ENCODE measurements at places on chromosomes 7 and 10.

DNA sequence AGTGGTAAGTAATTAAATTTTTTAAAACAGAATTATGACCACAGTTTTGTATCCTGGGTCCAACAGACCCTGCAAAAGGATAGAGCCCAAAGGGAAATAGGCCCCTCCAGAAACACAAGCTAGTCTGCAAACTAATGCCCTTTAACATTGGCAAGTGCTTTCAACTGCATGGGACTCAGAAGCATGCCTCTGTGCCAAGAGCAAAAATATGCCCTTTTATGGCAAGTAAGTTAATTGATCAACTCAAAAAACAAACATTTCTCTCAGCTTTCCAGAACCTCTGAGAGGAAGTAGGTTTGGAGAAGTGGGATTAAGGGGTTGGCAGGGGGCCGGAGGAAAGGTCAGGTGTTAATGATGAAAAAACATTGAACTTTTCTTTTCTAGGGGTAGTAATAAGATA is 186.6 kb upstream of the PRSS1 start:
- DNase-seq, result no peak

GRCh38 chr10:108544500-108545120 is 1378.7 kb downstream of the XPNPEP1 start:
- no peak for DNase-seq

DNA sequence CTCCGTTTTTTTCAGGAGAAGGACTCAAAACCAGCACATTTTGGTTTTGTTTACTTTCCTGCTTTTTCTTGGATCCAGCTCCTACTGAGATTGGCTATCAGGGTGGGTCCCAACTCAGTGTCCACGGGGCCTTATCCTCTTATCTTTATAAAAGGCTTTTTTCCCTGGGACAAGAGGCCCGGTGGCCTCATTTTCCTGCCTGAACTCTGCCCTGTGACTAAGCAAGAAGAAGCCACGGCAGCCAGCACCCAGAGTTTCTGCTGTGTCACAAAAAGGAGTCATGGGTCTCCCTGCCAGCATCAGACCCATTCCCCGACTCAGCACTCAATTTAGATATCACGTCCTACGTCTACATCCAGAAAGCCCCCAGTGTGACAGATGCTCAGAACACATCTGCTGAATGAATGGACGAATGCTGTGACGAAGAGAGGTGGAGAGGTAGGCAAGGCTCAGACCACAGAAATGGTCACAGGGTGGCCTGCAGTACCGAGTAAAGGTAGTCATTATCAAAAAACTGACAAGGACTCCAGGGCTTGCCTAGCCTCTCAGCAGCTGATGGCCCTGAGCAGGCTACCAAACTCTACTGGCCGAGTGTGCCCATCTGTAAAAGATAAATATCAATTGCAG is 16.7 kb downstream of the DLG5 start:
- no peak for DNase-seq

DNA sequence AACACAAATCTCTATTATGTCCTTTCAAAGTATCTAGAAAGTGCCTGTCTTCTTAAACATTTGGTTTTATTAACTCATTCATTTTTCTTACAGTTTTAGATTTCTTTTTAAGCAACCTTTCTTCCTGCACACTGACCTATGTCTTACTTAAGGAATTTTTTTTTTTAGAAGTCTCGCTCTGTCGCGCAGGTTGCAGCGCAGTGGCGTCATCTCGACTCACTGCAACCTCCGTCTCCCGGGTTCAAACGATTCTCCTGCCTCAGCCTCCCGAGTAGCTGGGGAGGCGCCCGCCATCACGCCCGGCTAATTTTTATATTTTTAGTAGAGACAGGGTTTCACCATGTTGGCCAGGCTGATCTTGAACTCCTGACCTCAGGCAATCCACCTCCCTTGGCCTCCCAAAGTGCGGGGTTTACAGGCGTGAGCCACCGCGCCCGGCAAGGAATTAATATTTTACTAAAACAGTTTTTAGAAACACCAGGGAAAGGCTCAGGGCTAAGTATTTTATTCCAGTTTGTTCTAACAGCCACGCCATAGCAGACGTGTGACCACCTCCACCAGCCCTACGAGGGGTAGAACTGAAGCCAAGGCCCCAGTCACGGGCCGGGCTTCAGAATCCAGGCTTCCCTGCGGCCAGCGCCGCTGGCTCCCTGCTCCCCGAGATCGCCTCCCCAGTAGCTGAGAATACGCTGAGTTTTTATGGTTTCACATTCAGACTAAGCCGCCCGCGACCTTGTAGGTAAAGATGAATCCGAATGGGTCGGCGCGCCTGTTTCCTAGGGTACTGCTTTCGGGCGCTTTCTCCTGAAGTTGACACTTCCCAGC is 941 bp upstream of the LUC7L2 start:
- no peak for DNase-seq

DNA sequence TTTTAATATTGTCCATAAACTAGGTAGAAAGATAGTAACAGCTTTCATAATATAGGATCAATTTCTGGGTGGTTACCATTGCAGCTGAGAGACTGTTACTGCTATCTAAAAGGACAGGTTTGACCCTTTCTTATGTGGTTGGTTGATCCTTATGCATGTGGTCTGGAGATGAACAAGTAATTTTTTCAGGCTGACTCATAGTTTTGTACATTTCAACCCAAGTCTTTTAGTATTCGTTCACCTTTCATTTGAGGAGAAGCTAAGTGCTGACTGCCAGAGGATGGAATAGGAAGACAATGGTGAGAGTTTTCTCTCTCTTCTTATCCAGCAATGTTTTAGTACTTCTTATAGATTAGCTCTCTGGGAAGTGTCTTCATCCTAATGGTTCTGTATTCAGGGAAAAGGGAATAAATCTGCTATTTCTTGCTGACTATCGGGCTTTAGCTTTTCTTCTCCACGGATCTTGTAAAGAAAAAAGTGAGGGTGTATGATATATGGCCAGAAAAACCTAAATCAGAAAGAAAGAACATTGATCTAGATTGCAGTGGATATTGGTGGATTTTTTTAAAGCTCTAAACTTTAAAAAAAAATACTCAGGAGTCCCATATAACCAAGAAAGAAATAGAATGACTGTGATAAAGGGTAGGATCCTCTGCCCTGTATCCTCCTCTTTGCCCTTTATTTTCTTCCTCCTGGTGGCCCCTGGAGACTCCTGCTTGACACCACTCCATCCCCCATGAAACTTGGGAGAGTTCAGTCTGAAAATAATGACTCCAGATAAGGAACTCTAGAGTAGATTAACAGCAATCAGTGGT is 88.0 kb downstream of the CPED1 start:
- no peak for DNase-seq

DNA sequence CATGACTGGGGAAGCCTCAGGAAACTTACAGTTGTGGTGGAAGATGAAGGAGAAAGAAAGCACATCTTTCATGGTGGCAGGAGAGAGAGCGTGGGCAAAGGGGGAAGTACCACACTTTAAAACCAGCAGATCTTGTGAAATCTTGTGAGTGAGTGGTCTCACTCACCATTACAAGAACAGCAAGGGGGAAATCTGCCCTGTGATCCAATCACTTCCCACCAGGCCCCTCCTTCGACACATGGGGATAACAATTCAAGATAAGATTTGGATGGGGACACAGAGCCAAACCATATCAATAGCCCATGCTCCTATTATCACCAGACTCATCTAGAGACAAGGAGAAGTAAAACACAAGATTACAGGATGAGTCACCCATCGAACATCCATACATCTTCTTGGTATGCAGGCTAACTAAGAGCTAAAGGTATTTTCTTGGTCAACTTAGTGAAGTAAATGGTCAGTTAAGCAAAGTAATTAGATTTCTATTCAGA is 55.3 kb upstream of the YAE1 start:
- no peak for DNase-seq

DNA sequence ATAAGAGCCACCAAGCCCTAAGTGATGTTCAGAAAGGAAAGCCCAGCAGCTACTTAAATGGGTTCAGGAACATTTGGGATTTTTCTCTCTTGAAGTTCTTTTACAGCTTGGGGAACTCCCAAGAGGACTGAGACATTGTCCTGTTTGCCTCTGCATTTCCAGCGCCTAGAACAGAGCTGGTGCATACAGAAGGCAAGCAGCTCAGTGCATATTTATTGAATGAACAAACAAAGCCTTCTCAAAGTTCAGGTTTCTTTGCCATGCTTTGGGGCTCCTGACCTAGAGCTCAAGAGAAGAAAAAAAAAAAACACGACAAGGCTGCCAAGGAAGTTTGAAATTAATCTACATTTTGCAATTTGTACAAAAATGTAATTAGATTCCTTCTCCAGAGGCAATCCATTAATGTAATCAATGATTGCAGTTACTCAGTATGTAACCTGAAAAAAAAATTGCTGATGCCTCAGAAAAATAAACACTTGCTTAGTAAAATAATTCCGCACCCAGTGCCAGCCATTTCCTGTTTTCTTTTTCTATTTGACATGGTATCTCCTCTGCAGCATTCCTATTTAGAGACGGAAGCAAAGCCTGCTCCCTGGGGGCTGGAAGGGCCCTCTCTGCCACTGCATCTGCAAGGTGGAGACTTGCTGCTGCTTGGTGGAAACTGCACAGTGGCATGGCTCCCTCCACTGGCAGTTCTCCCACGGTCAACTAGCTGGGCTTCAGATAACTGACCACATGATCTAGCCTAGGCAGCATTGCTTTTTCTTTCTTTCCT is 157.3 kb downstream of the TMEM178B start:
- no peak for DNase-seq

DNA sequence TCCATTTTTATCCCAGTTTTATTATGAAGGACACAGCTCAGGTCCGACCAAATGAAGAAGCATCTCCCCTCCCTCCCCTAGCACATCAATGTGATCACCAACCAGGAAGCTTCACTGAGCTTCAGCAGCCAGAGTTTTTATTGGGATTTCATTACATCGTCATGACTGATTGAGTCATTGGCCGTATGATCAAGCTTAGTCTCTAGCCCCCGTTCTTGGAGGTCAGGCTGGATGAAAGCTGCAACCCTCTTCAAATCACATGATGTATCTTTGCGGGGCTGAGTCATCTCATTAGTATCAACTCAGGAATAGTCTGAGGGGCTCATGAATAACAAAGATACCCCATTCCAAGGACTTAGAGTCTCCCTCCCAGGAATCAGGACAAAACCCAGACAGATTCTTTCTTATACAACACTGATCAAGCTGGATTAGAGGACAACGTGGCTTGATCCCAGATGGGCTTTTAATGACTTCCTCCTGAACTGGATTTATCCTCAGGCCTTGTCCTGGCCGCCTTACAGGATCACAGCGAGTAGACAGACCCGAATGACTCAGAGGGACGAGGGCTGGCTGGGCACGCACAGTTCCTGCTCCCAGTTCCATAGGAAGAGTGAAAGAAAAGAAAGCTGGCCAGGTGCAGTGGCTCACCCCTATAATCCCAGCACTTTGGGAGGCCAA is 14.5 kb downstream of the LIMK1 start:
- DNase-seq, result no peak

DNA sequence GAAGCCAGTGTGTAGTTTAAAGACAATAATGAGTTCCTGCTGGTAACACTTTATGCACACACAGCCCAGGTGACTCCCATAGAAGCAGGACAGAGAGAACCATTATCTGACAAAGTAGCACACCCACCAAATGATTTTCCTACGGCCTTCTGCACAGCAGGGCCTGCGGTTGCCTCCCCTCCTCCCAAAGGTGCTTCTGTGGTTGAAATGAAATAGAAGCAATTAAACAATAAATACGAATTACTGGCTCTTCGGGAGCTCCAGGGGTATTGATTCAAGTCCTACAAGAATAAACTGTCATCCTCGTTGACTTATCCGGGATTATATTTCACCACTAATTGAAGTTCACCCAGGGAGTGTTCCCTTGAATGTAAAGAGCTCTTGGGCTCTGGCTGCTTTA is 172.1 kb downstream of the ACTR3B start:
- no peak for DNase-seq
